ENCODE measurements at places on chromosomes 11 and 22.

- DNase-seq = no peak
Observed at GRCh38 chr22:44665115-44665514, 36.9 kb upstream of the PRR5 start.

- DNase-seq = no peak
Observed at GRCh38 chr11:42870480-42870879, 441.3 kb upstream of the API5 start.

DNA sequence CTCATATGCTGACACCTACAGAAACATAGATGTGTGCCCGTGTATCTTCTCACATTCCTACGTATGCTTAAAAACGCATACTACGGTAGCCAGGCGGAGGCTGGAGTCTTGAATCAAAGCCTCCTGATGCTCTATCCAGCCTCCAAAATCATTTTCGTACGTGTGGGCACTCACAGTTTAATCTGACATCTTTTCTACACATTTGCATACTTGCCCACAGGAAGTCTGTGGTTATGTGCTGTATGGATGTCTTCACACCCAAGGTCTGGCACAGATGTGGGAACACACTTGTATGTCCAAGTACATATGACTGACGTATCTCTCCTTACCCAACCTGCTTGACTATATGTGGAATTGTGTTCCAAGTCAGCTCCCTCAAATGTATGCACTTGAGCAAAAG is 561.8 kb upstream of the CADM1 start:
- no peak for DNase-seq

DNA sequence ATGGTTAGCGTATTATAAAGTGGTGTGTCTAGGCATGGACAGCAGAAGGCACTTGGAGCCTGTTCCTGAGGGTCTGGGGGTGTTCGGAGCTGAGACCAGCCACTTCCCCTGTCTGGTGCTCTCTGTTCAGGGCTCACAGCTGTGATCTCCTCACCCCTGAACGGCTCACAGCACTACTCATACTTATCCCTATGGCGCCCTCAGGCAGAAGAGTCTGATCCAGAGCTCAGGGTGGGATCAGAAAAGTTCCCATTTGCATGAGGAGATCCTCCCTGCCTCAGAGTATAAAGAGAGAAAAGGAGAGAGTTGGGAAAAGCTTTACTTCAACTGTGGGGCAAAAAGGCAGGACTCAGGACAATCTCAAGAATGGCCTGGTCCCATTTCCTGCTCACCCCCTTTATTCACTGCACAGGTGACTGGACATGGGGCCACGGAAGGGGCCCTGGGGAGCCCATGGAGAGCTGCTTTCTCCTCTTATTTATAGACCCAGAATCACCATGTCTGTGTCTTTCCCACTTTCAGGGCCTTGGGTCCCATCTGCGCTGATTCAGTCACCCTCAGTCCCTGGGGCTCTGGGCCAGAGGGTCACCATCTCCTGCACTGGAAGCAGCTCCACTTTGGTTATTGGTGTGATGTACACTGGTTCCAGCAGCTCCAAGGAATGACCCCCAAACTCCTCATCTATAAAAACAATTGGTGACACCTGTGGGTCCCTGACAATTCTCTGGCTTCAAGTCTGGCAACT is 97.0 kb upstream of the TOP3B start:
- no peak for DNase-seq

- no peak for DNase-seq
Observed at GRCh38 chr11:61361237-61361740, 393 bp downstream of the CYB561A3 start.

All from HAP-1 (cell line).